ENCODE measurements at places on chromosomes 2 and 18.
A peak's percentile ranks its signal among the peaks of the same experiment; 100 is the strongest.

DNA sequence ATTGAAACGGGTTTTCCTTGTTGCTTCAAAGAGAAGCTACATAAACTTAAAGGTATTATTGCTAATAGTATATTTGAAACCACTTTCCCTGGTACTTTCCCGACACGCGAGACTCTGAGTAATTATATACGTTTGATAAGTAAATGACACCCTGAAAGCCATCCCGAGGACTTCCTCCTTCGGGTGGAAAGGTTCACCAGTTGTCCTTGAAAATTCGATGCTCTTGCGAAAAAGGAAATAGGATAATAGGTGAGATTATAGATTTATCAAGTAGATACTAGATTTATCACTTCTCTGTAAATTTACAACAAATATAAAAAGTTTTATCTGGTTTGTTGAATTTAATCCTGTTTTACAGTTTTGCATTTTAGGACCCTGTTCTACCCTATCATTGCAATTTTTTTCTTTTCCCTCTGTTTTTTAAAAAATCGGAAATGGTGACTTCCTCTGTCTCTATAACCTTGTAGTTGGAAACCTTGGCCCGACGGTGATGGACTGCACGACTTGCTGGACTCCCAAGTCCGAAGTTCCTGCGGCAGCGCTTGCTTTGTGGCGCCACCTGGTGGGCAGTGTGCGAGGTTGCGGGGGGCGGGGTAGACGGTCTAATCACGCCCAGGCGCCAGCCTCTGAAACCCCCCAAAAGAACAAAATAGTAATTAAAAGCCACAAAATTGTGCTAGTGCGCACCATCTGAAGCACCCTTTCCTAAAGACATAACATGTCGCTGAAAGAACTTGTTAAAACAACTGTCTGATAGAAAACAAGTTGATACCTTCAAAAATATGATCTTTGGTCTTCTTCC is 972 bp upstream of the DLX2 start:
- peak; percentile 55 for DNase-seq

- DNase-seq, result no peak
Observed at GRCh38 chr2:70024284-70024683, 62.9 kb upstream of the ASPRV1 start.

GRCh38 chr2:165193178-165193777 is 10.6 kb downstream of the SCN3A start:
- peak; percentile 25 for DNase-seq

DNA sequence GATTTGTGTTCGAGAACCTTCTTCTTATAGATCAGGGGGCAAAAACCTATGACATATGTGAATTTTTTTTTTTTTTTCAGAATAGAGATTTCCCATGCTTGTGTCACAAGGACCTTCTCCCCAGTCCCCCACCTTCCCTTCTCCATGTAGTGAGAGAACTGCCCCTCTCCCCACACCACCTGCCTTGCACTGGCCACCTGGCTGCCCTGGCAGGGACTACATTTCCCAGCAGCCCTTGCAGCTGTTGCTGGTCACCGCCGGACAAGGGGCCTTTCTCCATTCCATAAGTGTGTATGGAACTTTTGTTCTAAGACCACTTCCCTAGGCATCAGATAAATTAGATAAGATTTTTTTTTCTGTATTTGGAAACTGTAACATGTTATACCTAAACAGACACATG is 22.2 kb downstream of the MBP start:
- no peak for DNase-seq

GRCh38 chr2:97936881-97937280 is 58.9 kb downstream of the TMEM131 start:
- no peak for DNase-seq
